ENCODE measurements at places on chromosomes 5 and 9.

GRCh38 chr5:157362982-157363381, 97.0 kb upstream of the NIPAL4 start:
- DNase-seq, result no peak

- DNase-seq, result peak; percentile 78
Observed at GRCh38 chr9:19788614-19789271, at the start of gene SLC24A2. Gene SLC24A2, minus strand, starts transcription at chr9:19789037.

- DNase-seq, result no peak
Observed at GRCh38 chr5:115514220-115514619, 30.4 kb downstream of the FEM1C start.

DNA sequence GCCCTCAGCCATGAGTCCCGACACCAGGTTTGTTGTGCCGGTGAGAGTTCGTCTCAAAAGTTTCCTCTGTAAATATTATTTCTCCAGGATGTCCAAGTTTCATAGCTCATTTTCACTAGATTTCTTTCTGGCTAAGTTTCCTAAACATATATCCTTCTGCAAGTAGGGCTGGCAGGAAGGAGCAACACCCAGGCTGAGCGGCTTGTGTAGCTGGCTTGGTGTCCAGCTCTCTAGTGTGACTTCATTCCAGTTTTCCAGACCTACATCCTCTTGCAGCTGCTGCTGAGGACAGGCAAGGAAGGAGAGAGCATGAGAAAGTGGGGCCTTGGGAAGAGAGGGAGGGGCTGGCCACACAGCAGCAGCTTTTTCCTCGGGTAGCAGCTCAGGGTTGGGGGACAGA, 80.3 kb downstream of the FGF1 start:
- DNase-seq, result no peak

DNA sequence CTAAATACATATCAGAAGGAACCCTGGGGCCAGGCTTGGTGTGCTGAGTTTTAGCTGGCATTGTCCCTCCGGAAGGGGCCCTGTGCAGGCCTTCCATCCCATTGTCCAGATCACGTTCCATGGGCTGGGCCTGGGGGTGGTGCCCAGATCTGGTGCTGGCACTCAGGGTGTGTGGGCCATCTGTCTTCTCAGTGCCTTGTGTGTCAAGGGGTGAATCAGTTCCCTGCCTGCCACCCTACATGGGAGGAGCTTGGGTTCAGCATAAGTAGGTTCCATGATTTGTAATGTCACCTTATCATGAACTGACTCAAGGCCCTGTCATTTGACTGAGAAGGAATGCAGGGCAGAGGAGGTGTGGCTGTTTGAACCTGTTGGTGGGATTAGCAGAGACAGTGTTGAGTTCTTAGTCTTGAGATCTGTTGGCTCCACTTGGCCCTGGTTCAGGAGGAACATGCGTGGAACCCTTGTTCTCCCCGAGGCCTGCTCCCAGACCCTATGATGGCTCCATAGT, 176.8 kb downstream of the MACROH2A1 start:
- no peak for DNase-seq

DNA sequence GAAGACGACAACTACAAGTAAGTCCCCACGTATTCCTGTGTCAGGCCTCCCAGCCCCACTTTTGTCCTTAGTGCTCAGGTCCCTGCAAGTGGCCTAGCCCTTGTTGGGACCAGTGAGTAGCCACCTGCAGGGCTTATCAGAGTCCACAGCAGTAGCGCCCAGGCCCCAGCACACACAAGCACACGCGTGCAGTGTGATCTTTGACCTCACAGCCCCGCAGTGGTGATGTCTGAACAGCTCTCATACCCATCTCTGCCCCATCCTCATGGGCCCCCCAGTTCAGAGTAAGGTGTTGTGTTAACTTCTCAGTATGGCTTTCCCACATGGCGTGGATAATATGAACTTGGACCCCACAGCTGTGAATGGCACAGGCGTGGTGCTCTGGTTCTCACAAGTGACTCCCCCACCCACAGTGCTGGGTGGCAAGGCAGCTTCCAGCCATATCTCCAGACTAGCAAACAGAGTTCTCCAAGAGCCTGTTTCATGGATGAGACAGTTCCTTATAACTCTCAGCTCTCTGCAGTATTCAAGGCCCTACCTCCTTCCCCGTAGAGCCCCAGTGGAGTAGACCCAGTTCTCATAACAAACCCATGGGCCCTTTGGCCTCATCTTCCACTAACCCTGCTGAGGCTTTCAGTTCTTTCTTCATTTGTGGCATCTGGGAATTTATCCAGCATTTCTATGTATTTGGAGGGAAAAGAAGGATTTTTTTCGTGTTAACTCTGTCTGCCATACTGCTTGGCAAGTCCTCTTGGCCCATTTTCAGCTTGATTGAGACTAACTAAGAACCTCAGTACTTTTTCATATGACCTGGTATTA, 46.5 kb upstream of the ANGPTL2 start:
- no peak for DNase-seq

DNA sequence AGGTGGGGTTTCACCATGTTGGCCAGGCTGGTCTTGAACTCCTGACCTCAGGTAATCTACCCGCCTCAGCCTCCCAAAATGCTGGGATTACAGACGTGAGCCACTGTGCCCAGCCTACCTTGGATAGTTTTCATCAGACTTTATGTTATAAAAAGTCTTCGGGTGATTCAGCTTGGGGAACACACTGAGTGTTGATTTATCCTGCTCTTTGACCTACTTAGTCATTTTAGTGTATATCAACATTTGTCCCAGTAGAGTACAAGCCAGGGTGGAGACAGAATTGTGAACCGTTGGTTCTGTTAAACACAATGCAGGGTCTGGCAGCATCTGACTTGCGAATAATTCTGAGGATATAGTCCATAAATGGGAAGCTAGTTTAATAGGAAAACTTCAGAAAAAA, 39.7 kb downstream of the NFX1 start:
- no peak for DNase-seq

GRCh38 chr9:91727316-91727861, 222.6 kb downstream of the ROR2 start:
- peak; percentile 78 for DNase-seq

- no peak for DNase-seq
Observed at GRCh38 chr9:109001275-109001676, 12.0 kb downstream of the CTNNAL1 start.

DNA sequence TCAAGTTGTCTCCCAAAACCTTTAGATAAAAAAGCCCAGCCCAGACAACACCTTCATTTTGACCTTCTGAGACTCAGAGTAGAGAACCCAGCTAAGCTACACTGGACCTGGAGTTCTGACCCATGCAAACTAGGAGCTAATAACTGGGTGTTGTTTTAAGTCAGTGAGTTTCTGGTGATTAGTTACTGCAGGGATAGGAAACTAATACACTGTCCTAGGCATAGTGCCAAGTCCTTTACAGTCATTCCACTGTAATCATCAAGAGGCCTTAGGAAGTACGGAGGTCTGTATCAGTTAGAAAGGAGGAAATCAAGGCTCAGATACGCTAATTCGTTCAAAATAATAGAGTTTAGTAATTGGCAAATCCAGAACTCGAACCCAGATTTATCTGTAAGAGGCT, 197.9 kb downstream of the KCTD16 start:
- DNase-seq, result no peak

Data from NCI-H1417 (cell line).